ENCODE measurements at places on chromosomes 1 and 21.

DNA sequence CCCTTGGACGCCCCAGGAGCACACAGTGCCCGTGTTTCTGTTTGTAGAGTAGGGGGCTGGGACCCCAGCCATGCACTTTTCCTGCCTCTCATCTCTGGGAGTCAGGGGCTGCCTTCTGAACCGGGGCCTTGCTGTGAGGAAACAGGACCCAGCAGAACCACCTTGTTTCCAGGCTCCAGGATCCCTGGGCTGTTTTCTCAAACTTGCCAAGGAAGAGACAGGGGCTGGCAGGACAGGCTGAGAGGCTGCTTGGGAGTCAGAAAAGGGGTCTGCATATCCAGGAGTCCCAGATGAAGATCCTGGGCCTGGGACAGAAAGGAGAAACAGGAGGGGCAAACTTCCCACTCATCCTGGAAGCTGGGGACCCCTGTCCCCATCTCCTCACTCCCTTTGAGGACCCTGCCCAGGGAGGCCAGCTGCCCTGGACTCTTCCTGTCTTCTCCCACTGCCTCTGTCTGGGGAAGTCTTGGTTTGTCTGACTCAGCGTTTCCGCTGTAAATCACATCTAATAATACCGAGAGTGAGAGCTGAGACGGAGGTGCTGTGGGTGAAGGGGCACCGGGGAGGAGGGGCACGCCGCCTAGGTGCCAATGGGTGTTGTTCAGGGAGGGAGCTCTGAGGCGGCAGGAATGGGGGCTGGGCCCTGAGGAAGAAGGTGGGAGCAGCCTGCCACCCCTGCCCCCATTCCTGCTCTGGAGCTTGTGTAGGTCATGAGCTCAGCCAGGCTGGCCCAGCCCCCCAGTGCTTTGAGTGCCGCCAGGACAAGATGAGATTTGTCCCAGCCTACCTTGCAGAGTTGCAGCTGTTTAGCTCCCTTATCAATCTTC lies 16.7 kb downstream of the POU3F1 start:
- peak; percentile 67 for DNase-seq

GRCh38 chr1:79929356-79929755 lies 922.8 kb upstream of the ADGRL4 start:
- DNase-seq, result peak; percentile 65

GRCh38 chr1:6392809-6393399 lies 663 bp downstream of the ACOT7 start:
- DNase-seq, result no peak

- peak; percentile 86 for DNase-seq
Measured at GRCh38 chr21:38323721-38324531, 67.1 kb downstream of the KCNJ15 start.

DNA sequence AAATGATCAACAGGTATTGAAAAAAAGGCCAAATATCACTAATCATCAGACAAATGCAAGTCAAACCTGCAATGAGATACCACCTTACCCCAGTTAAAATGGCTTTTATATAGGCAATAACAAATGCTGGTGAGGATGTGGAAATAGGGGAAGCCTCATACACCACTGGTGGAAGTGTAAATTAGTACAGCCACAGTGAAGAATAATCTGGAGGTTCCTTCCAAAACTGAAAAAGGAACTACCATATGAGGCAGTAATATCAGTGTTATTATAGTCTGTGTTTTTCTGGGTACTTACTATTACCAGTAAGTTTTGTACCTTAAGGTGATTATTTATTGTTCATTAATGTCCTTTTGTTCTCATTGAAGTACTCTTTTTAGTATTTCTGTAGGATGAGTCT lies 201.3 kb downstream of the MRPL39 start:
- no peak for DNase-seq

- no peak for DNase-seq
Measured at GRCh38 chr1:10980841-10981727, 31.4 kb upstream of the TARDBP start.

DNA sequence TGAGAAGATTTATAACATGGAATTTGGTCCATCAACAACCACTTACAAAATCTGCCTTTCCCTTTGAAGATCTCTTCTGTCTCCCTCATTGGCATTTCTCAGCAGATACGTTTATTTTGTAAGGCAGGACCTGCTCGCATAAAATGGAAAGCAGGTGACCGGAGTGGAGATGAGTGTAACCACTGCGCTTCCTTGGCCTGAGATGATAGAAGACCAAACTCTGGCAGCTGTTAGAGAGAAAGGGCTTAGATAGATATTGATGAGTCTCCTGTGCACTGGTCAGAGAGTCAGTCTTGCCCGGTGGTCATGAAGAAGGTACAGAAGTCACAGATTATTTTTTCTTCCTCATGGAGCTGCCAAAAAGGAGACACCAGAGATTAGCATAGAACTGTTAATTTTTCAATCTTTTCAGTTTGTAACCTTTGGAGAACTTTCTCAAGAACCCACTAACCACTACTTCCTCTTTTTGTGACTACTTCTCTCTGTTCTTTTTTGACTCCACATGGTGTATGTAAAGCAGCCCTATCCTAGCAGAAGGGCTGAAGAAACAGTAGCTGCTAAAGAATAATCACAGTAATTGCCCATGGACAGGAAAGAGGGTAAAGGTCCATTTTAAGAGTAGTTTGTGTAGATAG lies 47.6 kb downstream of the FCRL3 start:
- no peak for DNase-seq

Measured in NCI-H226 (cell line).